A549 treated with GW870086 at 1 μM for 4 hours (cell line): ENCODE measurements at places on chromosomes 1 and 21. TPM values are rescaled to one million over a fixed set of nuclear protein-coding genes. Genes with fewer than 3 reads are reported as not detected.

Gene CYP4Z1
- not detected in 5 replicates for total RNA-seq

Gene ITLN1
- total RNA-seq, result not detected in 5 replicates

Gene ACTA1
- total RNA-seq, result 0.15 to 0.26 TPM in 2 of 5 replicates, not detected in the others

Gene F3
- total RNA-seq, result 1.7 to 3.2 TPM (median 2.3 TPM) in 5 replicates

Gene GPR52
- total RNA-seq, result 0.12 TPM in 1 of 5 replicates, not detected in the others

Gene TLCD4
- 6.5 to 11.0 TPM (median 10.6 TPM) in 5 replicates for total RNA-seq

Gene SLC22A15
- 0.43 to 1.2 TPM (median 0.70 TPM) in 5 replicates for total RNA-seq

Gene HHAT
- total RNA-seq, result 1.5 to 1.8 TPM (median 1.7 TPM) in 5 replicates

Gene LCE3E
- total RNA-seq, result 0.51 TPM in 1 of 5 replicates, not detected in the others

Gene SIPA1L2
- 6.4 to 7.6 TPM (median 6.6 TPM) in 5 replicates for total RNA-seq

Gene GJB3
- 7.2 to 15.6 TPM (median 10.9 TPM) in 5 replicates for total RNA-seq

Gene RBP7
- 6.2 to 7.8 TPM (median 6.9 TPM) in 5 replicates for total RNA-seq
